ENCODE measurements at places on chromosomes 7 and 10. TPM values are rescaled to one million over a fixed set of nuclear protein-coding genes. Genes with fewer than 3 reads are reported as not detected.

The DNAJC9 gene
- total RNA-seq: 30.3 TPM

DNA sequence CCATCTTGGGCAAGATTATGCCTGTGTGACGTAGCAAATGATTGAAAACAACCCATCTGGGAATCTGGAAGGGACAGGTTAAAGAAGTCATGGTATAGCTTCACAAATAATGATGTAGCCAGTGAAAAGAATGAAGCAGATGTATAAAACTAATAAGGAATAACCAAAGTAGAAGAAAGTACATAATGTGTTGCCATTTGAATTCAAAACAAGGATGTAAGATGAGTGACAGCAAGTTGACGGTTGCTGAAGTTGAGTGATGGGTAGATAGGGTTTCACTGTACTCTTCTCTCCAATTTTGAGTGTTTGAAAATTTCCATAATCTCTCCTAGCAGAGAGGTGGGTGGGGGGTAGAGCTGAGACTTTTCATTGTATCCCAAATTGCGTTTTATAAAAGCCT lies 133.6 kb downstream of the FANK1 start:
- no peak overlapping the region for H3K4me3 ChIP-seq
- H3K27me3 ChIP-seq: peaks cover 2% of the 10 kb centered on the region
- peaks cover 11% of the 10 kb centered on the region for H3K36me3 ChIP-seq
- no peak for DNase-seq
- no peak overlapping the region for H3K27ac ChIP-seq

- H3K27me3 ChIP-seq: no peaks in the 10 kb centered on the region
- peaks cover 54% of the 10 kb centered on the region for H3K4me1 ChIP-seq
- no peak overlapping the region for H3K27ac ChIP-seq
- no peak overlapping the region for H3K4me3 ChIP-seq
- no peaks in the 10 kb centered on the region for H3K36me3 ChIP-seq
Observed at GRCh38 chr10:71272056-71272771, 46.8 kb upstream of the SLC29A3 start.

- no peak for DNase-seq
- H3K27ac ChIP-seq: 0 out of 2 replicates have a peak overlapping the region, but pooled peaks have one; percentile 3
- H3K36me3 ChIP-seq: no peaks in the 10 kb centered on the region
- no peak overlapping the region for H3K4me3 ChIP-seq
- H3K4me1 ChIP-seq: peaks cover 9% of the 10 kb centered on the region
- H3K27me3 ChIP-seq: no peaks in the 10 kb centered on the region
Observed at GRCh38 chr7:133851411-133851810, 275.7 kb upstream of the LRGUK start.

DNA sequence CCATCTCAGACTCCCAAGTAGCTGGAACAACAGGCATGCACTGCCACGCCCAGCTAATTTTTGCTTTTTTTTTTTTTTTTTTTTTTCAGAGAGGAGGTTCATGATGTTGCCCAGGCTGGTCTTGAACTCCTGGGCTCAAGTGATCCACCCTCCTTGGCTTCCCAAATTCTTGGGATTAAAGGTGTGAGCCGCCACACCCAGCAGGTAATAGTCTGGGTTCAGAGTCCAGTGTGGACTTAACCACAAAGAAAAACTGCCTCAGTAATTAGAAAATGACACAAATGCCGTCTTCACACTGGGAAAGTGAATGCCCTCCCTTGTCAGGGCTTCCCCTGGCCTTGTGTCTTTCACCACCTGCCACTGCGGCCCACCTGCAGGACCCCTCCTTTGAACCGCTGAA lies 101.1 kb downstream of the RAB11FIP2 start:
- no peak for DNase-seq
- 0 out of 2 replicates have a peak, but pooled peaks cover 3% of the 10 kb centered on the region for H3K4me1 ChIP-seq

GRCh38 chr7:132495936-132496335 lies 80.3 kb downstream of the PLXNA4 start:
- H3K4me1 ChIP-seq: peaks cover 8% of the 10 kb centered on the region
- no peaks in the 10 kb centered on the region for H3K36me3 ChIP-seq
- H3K27me3 ChIP-seq: no peaks in the 10 kb centered on the region
- H3K27ac ChIP-seq: no peak overlapping the region
- DNase-seq: no peak
- no peak overlapping the region for H3K4me3 ChIP-seq

All from WTC11 (cell line).